MCF 10A (cell line): ENCODE measurements at places on chromosomes 5 and 9. TPM values are rescaled to one million over a fixed set of nuclear protein-coding genes. Genes with fewer than 3 reads are reported as not detected.
A peak's percentile ranks its signal among the peaks of the same experiment; 100 is the strongest.

DNA sequence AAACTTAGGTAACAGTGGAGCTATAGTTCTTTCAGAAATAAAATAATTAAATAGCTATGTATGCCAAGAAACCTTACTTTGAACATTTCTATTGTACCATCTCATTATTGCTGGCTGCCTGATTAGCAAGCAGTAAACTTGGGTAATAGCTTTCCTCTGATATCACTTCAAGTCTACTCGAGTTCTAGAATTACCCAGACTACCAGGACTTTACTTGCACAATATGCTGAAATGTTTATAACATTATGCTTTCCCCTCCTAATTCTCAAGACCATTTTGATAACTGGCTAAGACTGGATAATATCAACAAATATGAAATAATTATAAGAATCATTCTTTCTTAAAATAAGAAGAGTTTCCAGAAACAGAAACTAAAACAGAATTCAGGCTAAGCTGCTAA, 512.6 kb downstream of the RAB3C start:
- no peak for DNase-seq

DNA sequence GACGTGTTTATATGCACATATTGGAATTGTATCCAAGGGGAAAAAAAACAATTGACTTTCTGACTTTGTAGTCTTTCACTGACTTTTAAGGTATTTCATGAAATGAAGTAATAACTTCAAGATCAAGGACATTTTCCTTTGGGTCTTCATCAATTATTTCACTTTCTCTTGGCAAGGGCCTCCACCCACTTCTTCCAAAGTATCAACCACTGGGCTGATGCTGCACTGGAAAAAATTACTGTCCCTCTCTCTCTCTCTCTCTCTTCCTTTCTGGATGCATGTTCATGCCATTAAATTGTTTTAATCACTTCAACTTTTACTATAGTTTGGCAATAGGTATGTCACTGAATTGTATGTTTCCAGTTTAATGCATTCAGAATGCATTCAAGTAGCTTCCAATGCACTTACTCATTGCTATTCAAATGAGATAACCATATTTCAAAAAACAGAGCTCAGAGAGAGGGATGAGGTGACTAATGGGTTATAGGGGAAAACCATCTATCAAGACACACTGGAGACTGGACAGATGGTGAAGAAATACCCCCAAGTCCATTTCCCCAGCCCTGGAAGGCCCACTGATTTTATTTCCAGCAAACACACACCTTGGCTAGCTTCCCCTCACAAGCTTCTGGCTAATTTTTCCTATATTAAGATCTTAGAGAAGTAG, 585.3 kb downstream of the EBF1 start:
- peak; percentile 55 for DNase-seq

DNA sequence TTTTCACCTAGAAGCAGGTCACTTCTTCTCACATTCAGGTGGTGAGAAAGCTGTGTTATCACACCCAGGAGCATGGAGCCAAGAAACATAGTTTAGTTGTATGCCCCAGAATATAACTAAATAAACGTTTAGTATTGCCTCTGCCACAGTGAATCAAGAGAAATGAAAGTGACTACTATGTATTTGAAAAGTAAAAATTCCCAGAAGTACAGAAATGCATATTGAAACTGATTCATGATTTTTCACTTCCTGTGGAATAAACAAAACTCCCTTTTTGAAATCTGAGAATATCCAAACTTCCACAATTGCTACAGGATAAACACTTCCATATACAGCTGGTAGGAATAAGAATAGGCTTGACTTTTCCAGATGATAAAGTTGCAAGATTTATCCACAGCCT, 15.3 kb upstream of the NINJ1 start:
- DNase-seq, result peak; percentile 16

The CLIC3 gene
- total RNA-seq, result 1.2 and 4.2 TPM in 2 replicates

The MCTP1 gene
- total RNA-seq, result 29.3 and 40.3 TPM in 2 replicates

GRCh38 chr5:135481387-135481786, 29.2 kb upstream of the TIFAB start:
- no peak for DNase-seq

The PCDHA1 gene
- total RNA-seq, result 0.07 TPM in 1 of 2 replicates, not detected in the other

DNA sequence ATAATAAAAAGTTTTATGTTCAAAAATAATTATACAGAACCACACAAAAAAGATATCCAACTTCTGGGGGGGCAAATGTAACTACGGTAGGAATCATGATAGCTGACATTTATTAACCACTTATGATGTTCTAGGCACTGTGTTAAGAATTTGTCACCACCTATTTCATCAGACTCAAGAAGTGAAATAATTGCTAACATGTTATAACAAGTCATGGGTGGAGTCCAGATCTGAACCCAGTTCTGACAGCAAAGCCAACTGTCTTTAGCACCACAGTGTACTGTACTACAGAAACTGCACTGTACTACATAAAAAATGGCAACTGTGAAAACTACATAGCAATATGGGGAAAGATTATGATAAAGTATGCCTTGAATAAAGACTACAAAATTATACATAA, 3.0 kb upstream of the SAP30L start:
- DNase-seq, result peak; percentile 76

The TRPM3 gene
- total RNA-seq, result 0.22 and 0.44 TPM in 2 replicates
